ENCODE measurements at places on chromosomes 4 and X.

DNA sequence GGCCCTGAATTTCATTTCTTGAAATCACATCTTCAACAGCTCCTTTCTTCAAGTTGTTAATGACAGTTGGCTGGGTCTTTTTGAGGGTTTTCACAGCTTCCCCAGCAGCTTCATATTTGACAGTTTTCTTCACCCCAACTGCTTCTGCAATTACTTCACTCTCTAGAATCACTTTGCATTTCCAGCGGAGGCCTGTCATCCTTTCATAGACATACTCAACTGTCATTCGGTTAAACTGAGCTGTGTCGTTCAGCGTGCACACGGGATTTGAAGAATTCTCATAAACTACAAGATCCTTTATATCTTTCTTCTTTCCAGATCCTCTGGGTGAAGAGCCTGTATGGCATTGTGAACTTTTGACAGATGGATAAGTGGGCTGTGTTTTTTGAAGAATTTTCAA is 15.4 kb downstream of the UBE2A start:
- DNase-seq, result no peak

DNA sequence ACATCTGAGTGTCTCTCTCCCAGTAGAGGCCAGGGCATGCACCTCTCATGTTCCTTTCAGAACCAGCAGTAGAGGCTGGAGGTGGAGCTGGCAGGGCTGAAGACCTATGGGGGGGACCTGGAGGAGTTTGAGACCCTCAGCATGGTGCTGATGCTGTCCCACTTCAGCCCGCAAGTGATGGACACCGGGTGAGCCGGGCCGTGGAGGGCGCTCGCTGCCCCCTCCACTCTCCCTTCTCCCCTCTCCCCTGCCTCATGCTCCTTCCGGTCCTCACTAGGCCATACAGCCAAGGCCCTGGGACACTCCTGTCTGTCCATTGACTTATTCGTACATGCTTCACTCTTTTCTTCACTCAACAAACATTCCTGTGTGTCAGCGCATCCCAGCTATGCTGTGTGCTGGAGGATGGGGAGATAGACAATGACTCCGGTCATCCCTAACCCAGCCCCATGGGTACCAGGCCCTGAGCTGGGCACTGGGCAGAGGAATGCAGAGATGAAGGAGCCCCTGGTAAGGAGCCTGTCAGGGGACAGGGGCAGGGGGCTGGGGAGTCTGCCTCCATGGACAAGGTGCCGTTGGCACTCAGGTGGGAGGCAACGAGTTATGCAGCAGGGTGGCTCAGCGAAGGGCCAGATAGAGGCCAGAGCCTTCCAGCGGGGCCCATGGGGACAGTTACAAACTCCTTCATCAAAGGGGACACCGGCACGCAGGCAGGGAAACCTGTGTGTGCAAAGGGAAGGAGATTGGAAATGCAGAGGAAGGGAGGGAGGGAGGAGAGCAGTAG is 28.4 kb upstream of the WFS1 start:
- no peak for DNase-seq

GRCh38 chrX:151714362-151714761 is 1.5 kb upstream of the FATE1 start:
- DNase-seq, result no peak

DNA sequence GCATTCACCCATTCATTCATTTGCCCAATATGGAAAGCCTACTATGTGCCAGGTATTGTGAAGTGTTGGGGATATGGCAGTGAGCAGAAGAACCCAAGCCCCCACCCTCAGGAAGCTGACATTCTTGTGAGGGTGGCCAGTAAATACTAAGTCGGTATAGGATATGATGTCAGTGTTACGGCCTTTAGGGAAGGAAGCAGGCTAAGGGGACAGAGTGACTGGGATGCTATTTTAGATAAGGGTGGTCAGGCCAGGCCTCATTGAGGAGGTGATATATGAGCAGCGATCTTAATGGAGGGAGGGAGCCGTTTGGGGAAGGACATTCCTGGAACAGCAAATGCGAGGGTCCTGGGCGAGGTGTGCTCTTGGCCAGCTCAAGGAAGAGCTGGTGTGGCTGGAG is 2.0 kb downstream of the ATP6AP1 start:
- no peak for DNase-seq

- DNase-seq, result no peak
These were observed 100.9 kb upstream of the NKX1-1 start for GRCh38 chr4:1506956-1507721.

DNA sequence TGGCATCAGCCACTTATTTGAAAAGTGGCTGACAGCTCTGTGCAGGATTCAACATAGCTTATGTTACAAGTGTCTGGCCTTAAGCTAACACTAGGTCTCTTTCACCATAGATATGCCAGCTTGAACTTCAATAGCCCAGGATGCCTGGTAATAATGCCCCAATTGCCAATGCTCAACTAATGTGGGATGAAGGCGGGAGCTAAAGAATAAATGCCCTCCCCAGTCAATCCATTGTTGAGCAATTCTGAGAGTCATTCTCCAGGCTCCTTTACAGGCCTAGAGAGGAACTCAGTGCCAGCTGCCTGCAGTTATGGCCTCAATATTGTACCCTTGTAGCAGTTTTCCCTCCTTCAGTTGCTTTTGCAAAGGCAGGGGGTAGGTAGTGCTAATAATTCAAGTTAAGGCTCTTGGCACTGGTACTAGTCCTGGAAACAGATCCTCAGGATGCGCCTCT is 460.2 kb downstream of the GABRG1 start:
- DNase-seq, result no peak

GRCh38 chrX:29724316-29724715 is 491.0 kb upstream of the MAGEB2 start:
- DNase-seq, result no peak

- DNase-seq, result no peak
These were observed 37.9 kb upstream of the SORBS2 start for GRCh38 chr4:185849664-185850550.

- no peak for DNase-seq
These were observed 735.1 kb downstream of the GLUD2 start for GRCh38 chrX:121782544-121782943.

- DNase-seq, result no peak
These were observed 497.3 kb upstream of the FRG1 start for GRCh38 chr4:189443341-189443740.

- no peak for DNase-seq
These were observed 43.0 kb upstream of the TEX13D start for GRCh38 chrX:124289443-124289842.

DNA sequence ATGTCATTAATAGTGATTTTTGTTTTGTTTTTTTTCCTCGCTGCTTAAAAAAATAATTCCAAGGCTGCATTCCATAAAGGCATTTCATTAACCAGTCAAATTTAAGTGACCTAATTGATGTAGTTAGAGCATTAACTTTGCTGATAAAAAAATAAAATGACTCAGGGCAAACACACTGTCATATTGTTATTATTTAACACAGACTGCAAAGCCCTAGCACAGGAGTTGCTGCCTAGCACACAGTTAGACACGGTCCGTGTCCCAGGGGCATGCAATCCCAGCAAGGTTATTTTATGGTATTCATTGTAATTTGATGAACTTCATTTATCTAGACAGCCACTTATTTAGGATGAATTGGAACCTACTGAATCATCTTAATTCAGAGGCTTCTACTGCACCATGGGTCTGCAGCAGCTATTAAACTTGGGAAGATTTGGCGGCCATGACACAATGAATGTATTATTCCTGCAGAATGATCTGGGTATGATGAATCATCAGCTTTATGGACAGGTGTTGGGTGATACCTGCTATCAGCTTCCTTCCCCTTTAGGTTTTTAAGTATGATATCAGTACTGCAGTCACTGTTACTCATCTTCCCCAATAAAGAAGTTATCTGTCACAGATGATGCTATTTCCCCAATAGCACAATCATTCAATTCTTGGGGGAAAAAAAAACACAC is 182.7 kb downstream of the PPARGC1A start:
- no peak for DNase-seq

All from stimulated activated CD8-positive, alpha-beta memory T cell treated with anti-CD3 and anti-CD28 coated beads, Interleukin-7, amount 100 ng/mL, for 24 hours (primary cell).